ENCODE measurements at places on chromosomes 7 and 10.

GRCh38 chr10:565146-565545 lies 124.3 kb downstream of the DIP2C start:
- no peak for DNase-seq

DNA sequence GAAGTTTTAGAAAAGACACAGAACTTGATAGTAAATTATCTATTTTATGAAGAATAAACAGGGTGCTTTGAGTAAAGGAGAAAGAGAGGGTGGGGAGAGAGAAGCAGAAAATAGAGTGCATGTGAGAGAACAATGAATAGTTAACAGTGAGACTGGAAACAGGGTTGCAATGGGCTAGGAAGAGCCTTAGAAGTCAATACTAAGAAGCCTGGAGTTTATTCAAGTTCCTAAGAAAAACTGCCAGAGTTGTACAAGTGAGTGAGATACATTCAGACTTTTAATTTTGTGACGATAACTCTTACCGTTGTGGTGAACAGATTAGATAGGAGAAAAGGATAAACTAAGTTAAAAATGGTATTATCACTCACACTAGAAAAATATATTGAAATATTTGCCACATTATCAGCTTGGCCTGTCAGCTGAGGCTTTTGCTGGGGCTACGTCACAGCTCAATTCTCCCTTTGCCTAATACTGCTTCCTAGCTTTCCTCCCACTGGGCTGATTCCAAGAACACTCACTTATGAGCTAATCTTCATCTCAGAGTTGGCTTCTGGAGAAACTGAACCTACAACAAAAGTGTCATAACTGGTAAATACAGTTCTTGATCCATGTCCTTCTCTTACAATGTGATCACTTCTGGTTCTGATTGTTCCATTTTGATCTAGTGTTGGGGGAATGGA lies 92.7 kb downstream of the SEMA3D start:
- DNase-seq = no peak

DNA sequence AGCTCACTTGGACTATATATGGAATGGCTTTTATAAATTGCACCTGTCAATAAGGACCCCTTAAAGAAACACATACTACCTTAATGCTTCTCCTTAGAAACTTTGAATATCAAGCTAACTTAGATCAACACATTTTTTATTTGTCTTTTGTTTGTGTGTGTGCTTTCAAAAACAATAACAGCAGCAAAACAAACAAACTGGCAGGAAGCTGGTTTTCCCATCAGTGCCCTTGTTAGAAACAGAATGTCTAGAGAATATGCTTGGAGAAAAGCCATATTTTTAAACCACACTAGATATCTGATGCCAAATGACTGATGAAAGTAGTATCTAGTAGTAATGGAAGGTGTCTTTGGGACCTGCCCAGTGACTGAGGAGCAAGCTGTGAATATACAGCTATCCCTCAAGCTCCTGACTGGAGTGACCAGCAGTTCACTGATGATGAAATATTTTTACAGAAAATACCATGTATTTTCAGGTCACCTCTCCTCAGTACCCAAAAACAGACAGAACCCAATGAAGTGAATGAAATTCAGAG lies 1.0 kb downstream of the PDE1C start:
- no peak for DNase-seq

GRCh38 chr7:149289262-149289661 lies 27.3 kb downstream of the ZNF783 start:
- no peak for DNase-seq

DNA sequence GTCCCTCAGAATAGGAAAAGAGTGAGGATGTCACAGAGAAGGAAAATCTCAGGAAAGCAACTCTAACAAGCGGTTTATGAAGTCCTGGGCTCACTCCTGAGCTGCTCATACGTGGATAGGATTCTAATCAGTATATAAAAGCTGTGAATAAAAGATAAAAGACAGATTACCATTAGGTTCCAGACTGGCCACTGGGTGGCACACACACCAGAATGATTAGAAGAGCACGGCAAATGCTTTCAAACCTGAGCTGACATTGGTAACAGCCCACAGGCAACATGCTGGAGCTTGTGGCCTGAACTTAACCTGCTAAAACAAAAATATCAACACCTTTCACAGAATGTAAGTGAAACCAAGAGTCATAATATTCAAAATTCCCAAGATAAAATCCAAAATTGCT lies 370.8 kb downstream of the GRID1 start:
- peak; percentile 36 for DNase-seq

DNA sequence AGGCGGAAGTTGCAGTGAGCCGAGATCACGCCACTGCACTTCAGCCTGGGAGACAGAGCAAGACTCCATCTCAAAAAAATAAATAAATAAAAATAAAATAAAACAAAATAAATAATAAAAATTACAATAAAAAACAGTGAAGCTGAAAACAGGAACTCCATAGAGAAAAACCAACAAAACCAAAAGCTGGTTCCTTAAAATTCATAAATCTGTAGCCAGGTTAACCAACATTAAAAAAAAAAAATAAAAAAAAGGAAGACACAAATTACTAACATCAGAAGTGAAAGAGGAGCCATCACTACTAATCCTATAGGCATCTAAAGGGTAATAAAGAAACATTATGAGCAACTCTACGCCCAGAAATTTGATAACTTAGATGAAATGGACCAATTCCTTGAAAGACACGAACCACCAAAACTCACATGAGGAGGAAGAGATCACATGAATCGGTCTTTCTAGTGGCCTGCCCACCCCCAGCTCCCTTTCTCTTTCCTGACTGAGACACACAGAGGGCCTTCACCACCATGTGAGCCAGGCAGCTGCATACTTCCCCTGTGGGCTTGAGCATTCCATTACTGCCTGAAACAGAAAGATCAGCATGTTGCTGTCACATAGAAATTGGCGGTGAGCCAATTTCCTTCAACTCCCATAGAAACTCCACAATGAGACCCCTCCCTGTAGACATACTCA lies 208.7 kb downstream of the MAD1L1 start:
- no peak for DNase-seq

DNA sequence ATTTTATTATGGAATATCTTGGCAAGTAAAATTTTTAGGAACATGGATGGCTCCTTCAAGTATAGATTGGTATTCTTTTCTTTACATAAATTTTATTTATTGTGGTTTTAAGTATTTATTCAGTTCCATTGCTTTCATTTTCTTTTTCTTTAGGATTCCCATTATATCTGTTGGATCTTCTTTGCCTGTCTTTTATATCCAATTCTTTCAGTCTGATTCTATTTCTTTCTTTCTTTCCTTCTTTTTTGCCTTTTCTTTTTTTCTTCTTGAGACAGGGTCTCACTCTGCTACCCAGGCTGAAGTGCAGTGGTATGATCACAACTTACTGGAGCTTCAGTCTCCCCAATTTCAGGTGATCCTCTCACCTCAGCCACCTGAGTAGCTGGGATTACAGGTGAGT lies 74.2 kb upstream of the GLI3 start:
- DNase-seq = no peak

DNA sequence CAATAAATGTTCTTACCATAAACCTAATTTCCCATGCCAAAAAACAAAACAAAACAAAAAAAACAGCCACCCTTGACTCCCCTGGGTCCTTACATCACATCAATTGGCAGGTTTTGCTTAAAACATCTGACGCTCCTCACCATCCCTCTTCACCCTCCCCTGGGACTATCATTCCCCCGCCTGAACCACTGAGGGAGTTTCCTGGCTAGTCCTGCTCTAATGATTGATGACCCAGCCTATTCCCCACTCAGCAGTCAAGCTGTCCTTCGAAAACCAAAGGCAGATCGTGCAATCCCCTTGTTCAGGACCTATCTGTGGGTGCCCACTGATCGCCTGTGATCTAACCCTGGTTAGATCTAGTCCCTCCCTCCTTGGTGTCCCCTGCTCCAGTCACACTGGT lies 11.2 kb upstream of the FRMPD2 start:
- no peak for DNase-seq

DNA sequence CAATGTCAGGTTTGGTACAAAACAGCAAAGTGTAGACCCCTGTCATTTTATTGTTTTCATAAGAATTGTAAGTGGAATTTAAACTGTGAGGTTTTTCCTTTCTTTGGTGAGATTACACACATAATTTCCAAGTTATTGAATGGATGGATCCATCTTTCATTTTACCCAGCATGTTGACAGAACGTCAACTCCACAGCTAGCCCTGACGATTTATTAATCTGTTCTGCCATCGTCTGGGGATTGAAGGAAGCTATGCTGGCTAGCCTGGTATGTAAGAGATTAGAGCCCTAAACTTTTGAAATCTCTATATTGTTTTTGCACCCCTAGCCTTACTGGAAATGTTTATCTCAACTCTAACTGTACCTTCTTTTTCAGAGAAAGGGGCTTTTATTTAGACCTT lies 8.6 kb downstream of the WNT16 start:
- no peak for DNase-seq

- no peak for DNase-seq
These were observed 45.8 kb upstream of the PLXNA4 start for GRCh38 chr7:132622081-132622480.

DNA sequence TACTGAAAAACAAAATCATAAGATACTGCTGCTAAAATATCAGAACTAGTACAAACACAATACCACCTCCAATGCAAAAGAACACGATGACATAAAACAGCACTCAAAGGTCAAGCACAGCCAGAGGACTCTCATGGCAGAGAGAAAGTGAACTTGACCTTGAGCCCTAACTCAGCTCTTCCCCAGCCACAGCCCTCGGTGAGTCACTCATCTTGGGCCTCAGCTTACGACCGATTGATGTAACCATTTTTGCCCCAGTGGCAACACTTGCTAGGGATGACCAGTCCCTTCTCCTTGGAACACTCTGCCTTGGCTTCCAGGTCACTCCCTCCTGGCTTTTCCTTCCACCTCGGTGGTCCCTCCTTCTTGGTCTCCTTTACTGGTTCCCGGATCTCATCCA lies 77.8 kb downstream of the JAZF1 start:
- DNase-seq = no peak

DNA sequence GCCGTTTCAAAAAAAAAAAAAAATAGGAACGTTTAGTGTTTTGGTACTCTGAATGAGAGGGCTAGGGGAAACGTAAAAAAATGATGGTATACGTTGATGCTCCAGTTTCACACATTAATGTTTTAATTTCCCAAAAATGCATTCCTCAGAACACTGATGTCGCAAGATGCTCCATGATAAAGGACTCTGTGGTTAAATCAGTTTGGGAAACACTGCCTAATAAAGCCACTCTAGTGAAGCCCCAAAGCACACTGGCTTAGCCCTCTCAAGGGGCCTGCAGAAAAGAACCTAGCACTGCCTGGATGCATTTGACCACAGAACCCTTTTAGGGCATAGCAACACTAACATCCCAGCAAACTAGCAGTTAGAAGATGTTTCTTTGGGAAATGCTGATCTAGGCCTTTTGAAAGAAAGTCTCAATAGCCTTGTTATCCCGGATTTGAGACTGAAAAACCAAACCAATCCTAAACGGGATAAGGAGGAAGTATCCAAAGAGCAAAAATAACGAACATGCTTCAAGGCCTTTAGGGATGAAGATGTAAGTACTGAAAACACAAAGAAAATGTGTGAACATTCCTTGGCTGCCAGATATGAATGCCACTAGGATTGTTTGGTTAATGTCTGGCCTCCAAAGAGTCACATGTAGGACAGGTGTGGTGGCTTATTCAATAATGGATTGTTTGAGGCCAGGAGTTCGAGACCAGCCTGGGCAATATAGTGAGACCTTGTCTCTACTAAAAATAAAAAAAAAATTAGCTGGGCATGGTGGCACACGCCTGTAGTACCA lies 11.0 kb downstream of the DLG5 start:
- DNase-seq = no peak

- DNase-seq = no peak
These were observed 478.6 kb downstream of the GRID1 start for GRCh38 chr10:85888004-85888403.

DNA sequence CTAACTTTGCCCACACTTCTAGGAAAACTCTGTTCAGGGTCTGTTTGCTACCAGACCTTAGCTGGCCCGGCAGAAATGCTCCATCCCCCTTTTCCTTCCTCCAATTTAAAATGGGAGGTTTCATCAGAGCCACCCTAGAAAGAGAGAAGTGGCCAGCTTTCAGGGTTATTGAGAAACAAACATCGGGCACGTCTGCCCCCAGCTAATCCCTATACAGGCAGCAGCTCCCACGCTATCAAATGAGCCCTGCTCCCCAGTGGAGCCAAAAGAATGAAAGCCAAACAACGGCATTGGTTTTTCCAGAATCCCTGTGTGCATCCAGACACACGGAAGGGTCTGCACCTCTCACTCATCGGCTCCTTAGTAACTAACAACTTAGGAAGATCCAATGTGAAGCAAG lies 132.5 kb downstream of the GRID1 start:
- no peak for DNase-seq

- no peak for DNase-seq
These were observed 103.0 kb downstream of the OAT start for GRCh38 chr10:124315591-124316270.

GRCh38 chr7:16293669-16294425 lies 127.5 kb downstream of the CRPPA start:
- no peak for DNase-seq

DNA sequence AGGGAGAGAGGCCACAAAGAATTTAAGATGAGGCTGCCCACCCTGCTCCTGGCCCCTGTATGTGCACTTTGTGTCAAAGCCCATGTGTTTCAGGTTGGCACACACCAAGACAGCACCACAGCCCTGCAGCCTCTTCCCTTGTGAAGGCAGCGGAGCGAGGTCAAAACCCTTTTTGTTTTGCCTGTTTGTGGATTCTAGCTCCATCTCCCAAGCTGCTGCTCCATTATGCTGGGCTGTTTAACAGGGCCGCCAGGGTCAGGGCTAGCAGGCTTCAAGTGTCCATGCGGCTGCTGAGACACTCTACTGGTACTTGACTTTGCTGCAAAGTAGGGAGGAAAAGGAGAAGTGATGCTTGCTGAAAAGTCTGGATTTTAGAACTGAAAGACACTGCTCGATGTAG lies 142.3 kb upstream of the EFCAB10 start:
- DNase-seq = no peak

- DNase-seq = no peak
These were observed 371.9 kb upstream of the ZMIZ1 start for GRCh38 chr10:78696791-78697395.

DNA sequence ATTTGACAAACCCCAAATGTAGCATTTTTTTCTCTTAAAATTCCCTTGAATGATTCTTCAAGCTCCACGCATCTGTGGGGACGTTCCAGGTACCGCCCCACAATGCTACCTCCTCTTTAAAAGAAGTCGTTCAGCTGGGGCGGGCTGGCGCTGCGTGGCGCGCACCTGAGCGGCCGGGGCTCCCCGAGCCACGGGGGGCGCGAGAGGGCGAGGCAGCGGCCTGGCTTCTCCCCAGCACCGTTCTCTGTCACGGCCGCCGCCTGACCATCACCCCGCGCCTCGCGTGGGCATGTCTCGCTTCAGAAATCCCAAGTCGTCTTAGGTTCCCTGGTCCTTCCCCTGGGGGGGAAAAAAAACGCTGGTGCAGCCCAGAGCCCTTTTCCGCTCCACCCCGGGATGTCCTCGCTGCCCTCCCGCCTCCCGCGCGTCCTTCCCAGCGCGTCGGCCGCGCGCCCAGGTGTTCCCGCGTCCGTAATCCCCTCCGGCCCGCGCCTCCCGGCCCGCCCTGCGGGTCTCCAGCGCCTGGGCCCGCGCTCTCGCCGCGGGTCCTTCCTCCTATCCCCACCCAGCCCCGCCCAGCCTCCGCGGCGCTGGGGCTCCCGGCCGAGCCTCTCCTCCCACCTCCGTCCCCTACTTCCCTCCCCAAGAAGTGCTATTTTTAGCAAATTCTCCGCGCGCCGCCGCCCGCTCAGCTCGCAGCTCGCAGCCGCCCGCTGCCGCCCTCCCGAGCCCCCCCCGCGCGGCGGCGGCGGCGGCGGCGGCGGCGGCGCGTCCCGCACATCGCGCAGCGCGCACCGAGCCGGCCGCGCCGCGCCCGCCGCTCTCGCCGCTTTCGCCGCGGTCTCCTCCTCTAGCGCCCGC lies 58.7 kb upstream of the PRPS1L1 start:
- peak; percentile 5 for DNase-seq

GRCh38 chr7:901388-902154 lies 25.2 kb downstream of the GET4 start:
- DNase-seq = peak; percentile 75

Measured in activated CD4-positive, alpha-beta T cell treated with anti-CD3 and anti-CD28 coated beads for 48 hours (primary cell).